ENCODE measurements at places on chromosomes 6 and 20.

- no peak for DNase-seq
Measured at GRCh38 chr20:24060851-24061590, 72.4 kb upstream of the GGTLC1 start.

GRCh38 chr20:6767536-6768227 is at the start of gene BMP2:
BMP2 (plus strand) TSS chr20:6767686; CDS start chr20:6770127, 2,441 bp downstream.
- no peak for DNase-seq

DNA sequence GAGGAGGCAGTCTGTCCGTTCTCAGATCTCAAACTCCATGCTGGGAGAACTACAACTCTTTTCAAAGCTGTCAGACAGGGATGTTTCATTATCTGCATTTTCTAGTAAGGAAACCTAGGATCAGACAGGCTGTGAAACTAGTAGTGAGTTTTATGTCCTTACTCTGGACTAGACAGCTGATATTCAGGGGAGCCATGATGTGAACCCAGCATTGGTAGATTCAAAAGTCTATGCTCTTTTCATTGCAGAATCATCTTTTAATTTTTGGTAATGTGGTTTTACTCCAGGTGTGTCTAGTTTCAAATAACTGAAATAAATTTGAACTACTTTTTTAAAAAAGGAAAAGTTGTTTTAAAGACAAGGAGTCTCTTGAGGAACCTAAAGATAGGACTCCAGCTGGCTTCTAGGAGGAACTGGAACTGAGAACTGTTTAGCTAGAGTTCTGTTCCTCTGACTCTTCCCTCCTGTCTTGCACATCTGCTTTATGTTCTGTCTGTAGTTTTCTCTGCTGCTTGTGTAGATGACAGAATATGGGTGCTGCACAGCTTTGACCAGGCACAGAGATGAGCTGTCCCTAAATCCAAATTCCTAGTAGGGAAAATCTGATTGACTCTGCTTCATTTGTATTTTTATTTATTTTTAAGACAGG is 27.8 kb upstream of the RNF144B start:
- no peak for DNase-seq

DNA sequence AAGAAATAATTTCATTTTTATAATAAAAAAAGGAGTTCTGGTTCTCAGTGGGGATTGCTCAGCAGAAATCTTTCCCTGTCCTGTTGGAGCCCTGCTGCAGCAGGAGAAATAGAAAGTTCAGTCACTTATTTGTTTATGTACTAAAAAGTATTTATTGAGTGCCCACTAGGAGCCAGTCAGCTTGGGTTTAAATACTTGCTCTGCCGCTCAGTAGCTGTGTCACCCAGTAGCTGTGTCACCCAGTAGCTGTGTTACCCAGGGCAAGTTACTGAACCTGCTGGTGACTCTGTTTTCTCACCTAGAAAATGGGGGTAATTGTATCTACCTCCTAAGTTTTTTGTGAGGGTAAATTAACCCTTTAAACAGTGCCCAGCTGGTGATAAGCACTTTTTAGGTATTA is 32.9 kb downstream of the FOXF2 start:
- DNase-seq = no peak

GRCh38 chr6:24818346-24818745 is 19.6 kb upstream of the ARMH2 start:
- DNase-seq = no peak

Measured in osteocyte (in vitro differentiated cells).